ENCODE measurements at places on chromosomes 6 and 20. TPM values are rescaled to one million over a fixed set of nuclear protein-coding genes. Genes with fewer than 3 reads are reported as not detected.

RCAN2 gene
- not detected for total RNA-seq

SAMD3 gene
- total RNA-seq, result not detected

DNA sequence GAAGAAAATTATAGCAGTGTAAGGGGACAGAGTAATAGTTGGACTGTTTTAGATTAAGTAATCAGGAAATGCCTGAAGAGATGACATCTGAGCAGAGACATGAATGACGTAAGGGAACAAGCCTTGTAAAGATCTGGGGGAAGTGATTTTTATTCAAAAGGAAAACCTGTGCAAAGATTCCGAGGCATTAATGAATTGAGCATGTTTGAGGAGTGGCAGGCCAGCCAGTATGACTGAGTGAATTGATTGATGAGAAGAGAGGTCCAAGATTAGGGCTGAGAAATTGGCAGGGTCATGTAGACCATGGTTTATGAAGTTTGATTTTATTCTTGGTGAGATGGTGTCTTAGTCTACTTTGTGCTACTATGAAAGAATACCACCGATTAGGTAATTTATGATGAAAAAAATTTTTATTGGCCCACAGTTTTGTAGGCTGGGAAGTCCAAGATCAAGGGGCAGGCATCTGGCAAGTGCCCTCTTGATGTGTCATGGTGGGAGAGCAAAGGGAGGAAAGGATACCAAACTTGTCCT is 95.1 kb downstream of the LIN28B start:
- DNase-seq, result no peak

GRCh38 chr6:50025258-50025657 is 3.5 kb upstream of the DEFB110 start:
- DNase-seq, result no peak

DSP gene
- 71.6 TPM for total RNA-seq

DNA sequence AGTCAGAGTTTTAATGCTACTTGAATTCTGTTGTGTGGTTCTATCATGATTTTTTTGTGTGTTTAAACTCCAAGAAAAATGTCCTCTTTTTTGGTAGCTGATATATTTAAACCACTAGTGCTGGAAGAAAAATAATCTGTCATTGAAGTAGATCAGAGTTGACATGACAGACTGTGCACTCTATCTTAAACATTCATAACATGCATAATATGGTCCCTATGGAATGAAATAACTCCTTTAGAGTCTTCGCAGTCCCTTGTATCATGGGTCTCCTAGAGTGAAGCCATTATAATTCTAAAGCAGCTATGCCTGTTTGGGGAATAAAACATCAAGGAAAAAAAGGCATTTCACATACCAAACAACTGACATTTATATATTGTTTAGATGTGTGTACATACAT is 282.7 kb upstream of the CITED2 start:
- no peak for DNase-seq

- DNase-seq, result no peak
Measured at GRCh38 chr6:35722121-35722761, 14.6 kb upstream of the ARMC12 start.

DNA sequence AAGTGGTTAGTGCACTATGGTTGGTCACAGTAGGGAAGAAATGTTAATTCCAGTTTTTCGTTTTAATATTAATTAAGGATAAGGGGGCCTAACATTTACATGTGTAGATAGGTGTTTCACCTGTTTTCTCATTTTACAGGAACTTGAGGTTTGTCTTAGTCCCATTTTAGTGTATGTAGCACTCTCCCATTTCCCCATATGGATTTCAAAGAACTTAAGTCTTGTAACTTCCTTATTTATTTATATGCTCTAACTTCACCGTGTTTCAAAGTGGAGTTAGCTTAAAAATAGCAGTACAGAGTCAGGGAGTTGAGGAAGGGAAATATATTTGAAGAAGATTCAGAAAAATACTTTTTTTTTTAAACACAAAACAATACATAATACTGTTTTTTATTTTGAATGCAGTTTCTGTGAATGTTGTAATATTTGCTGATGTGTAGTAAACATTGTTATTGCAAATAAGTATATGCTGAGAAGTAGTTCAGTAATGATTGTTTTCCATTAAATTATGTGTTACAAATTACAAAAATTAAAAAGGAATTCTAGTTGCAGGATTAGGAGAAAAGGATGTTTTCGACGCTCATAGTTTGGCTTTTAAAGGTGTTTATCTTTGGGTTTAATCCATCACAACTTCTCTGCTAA is 3.5 kb downstream of the SCAF8 start:
- DNase-seq, result no peak

DNA sequence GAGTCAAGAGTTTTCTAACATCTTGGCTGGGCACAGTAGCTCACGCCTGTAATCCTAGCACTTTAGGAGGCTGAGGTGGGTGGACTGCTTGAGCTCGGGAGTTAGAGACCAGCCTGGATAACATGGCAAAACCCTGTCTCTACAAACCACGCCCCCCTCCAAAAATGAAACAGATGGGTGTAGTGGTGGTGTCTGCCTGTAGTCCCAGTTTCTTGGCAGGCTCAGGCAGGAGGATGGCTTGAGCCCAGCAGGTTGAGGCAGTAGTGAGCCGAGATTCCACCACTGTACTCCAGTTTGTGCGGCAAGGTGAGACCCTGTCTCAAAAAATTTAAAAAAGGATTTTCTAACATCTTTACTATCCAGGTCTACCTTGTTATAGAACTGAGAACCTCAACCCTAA is 22.0 kb downstream of the FAM8A1 start:
- DNase-seq, result no peak

- DNase-seq, result peak; percentile 57
Measured at GRCh38 chr6:1027109-1027794, 284.6 kb upstream of the FOXQ1 start.

CALHM6 gene
- not detected for total RNA-seq

CASS4 gene
- total RNA-seq, result 0.04 TPM
